Mesangial cell (primary cell): ENCODE measurements at places on chromosomes 5 and 9. TPM values are rescaled to one million over a fixed set of nuclear protein-coding genes. Genes with fewer than 3 reads are reported as not detected.

The DNAH5 gene
- total RNA-seq = 0.76 and 0.98 TPM in 2 replicates

The FAM151B gene
- total RNA-seq = 0.16 and 0.89 TPM in 2 replicates

The KCNT1 gene
- not detected in 2 replicates for total RNA-seq

The CNTNAP3 gene
- 13.5 and 23.5 TPM in 2 replicates for total RNA-seq

The PFN3 gene
- not detected in 2 replicates for total RNA-seq

The BSPRY gene
- 0.13 and 0.65 TPM in 2 replicates for total RNA-seq

The LCN9 gene
- not detected in 2 replicates for total RNA-seq

The PCDHGA10 gene
- total RNA-seq = 2.8 and 10.5 TPM in 2 replicates

The COL27A1 gene
- 6.7 and 6.8 TPM in 2 replicates for total RNA-seq

The AK1 gene
- 29.5 and 40.1 TPM in 2 replicates for total RNA-seq

The ACTL7B gene
- total RNA-seq = not detected in 2 replicates

The ANKRD55 gene
- total RNA-seq = not detected in 2 replicates

The SARDH gene
- total RNA-seq = 0.49 and 5.6 TPM in 2 replicates

The STING1 gene
- 37.8 and 60.0 TPM in 2 replicates for total RNA-seq

The SVEP1 gene
- total RNA-seq = 0.16 and 0.38 TPM in 2 replicates

The FRMD3 gene
- total RNA-seq = 1.3 and 2.9 TPM in 2 replicates
